ENCODE measurements at places on chromosomes 3 and 15.

- DNase-seq, result no peak
Observed at GRCh38 chr15:63107895-63108546, 13.6 kb upstream of the LACTB start.

DNA sequence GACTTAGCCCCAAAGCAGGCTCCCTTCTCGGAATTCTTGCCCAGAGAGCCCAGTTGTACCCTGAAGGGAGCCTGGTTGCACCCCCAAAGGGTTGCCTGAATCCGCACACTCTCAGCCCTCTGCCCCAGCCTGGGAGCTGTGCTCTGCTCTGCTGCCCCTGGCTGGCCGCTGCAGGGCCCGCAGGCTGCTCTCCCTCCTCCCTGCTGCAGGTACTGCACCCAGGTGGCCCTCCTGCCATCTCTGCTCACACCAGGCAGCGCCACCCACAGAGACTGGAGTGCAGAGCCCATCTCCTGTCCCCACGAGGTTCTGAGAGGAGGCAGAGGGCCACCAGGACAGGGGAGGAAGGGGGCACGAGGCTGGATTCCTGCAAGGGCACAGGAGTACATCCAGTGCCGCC, 134.2 kb upstream of the NSMCE3 start:
- no peak for DNase-seq

DNA sequence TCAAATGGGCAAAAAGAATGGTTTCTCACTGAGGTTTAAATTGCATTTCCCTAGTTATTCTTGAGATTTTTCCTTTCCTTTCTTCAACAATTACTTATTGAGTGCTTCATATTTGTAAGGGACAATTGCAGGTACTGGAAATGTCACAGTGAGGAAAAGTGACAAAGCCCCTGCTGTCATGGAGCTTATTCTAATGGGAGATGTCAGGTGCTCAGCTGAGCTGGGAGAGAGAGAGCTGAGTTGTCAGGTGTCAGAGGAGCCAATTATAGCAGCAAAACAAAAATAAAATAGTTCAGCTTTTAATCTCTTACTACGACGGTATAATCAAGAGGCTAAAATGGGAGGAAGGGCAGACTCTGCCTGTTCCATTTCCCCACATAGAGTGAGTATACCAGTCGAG, 42.0 kb downstream of the CD86 start:
- DNase-seq, result no peak

DNA sequence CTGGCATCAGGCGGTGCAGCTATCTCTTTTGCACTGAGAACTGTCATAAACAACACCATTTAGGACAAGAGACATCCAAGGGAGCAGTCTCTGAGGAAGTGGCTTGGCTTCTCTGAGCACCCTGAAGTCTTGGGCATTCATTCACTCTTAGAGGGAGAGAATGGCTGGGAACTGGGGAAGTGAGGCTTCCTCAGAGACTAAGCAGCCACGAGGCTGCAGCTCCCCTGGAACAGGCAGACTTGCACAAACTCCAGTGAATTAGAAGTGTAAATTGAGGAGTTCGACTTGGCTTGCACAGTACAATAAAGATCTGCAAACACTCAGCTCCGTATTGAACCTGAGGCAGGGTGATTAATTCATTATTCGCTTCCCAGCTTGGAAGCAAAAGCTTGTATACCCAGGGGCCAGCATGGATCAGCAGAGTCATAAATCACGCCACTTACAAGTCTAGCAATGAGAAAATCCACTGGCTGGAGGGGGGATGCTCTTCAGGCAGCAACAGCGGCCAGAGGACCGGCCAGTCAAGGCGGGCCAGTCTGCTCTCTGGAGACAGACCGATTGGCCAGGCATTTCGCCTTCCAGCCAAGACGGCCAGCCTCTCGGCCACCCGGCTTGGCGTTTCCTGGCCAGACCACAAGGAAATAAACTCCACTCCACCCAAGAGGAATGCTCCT, 118.8 kb upstream of the ADPGK start:
- DNase-seq, result no peak

DNA sequence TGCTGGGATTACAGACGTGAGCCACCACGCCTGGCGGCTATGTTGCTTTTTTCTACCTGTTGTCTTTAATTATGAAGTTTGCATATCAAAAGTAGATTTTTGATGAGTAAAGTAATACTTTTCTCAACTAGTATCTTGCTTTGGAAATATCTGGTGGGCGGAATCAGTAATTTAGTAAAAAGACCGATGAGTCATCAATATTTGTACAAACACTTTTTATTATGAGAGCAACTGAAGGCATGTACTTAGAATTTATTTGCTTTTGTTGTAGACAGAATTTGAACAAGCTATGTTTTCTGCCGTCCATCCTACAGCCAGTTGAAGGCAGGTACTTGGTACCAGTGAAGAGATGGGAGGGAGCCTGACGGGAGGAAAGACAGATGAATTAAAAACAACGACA, 164.7 kb downstream of the ADAMTSL3 start:
- DNase-seq, result no peak

GRCh38 chr3:13866041-13866965, 13.6 kb downstream of the WNT7A start:
- DNase-seq, result peak; percentile 42

DNA sequence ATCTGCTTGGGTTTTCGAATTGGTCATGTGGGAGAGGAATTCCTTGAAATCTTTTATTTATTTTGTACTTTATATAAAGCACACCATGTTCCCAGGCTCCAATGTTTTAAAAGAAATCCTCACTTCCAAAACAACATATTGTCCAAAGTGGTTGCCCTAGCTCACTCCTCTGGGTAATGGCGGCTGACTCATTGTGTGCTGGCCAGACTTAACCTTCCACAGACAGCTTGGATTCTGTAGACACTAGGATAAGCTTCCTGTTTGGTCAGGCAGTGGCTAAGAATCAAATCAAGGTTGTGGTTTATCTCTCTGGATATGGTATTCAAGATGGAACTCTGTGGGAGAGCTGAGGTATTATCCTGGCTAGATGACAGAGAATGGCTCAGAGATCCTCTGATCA, 55.8 kb upstream of the FAM98B start:
- no peak for DNase-seq
